Cardiac muscle cell (in vitro differentiated cells and primary cell): ENCODE measurements at places on chromosomes 4 and X. TPM values are rescaled to one million over a fixed set of nuclear protein-coding genes. Genes with fewer than 3 reads are reported as not detected.
A peak's percentile ranks its signal among the peaks of the same experiment; 100 is the strongest.

Gene BEND4
- 1.6 and 2.7 TPM in 2 replicates for total RNA-seq

Gene CTAG1A
- not detected in 2 replicates for total RNA-seq

Gene GAGE1
- not detected in 2 replicates for total RNA-seq

GRCh38 chr4:185721190-185722028, 90.6 kb downstream of the SORBS2 start:
- peaks cover 10% of the 10 kb centered on the region for H3K36me3 ChIP-seq
- DNase-seq = peak; percentile 48
- H3K27me3 ChIP-seq = no peaks in the 10 kb centered on the region

DNA sequence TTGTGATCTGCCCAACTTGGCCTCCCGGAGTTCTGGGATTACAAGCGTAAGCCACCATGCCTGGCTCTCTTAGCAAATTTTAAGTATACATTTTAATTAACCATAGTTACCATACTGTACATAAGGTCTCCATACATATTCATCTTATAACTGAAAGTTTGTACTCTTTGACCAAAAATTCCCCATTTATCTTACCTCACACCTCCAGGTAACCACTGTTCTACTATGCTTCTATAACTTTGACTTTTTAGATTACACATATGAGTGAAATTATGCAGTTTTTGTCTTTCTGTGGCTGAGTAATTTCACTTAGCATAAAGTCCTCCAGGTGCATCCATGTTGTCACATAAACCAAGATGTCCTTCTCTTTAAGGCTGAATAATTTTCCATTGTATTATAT, 17.4 kb downstream of the C4orf51 start:
- no peak overlapping the region for H3K27ac ChIP-seq
- H3K4me1 ChIP-seq = no peaks in the 10 kb centered on the region

- H3K27me3 ChIP-seq = no peaks in the 10 kb centered on the region
- peak overlapping the region; percentile 38 for H3K27ac ChIP-seq
- no peaks in the 10 kb centered on the region for H3K4me1 ChIP-seq
- peaks cover 33% of the 10 kb centered on the region for H3K36me3 ChIP-seq
These were observed 39.8 kb upstream of the NAP1L5 start for GRCh38 chr4:88737307-88737941.

DNA sequence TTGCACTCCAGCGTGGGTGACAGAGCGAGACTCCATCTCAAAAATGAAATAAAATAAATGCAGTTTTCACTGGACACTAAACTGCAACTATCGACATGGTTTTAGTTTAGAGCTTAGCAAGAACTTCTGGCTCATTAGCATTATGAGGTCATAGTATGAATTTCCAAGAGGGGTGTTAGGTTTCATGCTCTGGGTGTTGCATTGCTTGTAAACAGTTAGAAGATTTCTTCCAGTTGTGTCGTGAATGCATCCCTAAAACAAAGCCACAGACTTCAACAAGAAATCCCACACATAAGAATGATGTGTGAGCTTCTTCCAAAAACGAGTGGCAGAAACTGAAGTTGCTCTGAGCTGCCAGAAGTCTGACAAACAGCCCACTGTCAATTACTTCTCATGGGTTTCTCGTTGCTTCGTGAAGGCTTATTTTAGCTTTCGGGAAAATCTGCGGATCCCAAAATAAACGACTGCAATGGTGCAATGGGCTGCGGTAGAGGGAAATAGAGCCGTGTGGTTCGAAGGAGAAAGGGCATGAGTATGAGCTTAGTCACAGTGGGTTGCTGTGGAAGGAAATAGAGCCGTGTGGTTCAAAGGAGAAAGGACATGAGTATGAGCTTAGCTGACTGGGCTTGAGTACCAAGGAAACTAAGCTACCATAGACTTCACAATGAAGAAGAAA, 354.9 kb downstream of the DHRSX start:
- no peaks in the 10 kb centered on the region for H3K36me3 ChIP-seq
- no peaks in the 10 kb centered on the region for H3K27me3 ChIP-seq
- H3K4me1 ChIP-seq = no peaks in the 10 kb centered on the region
- DNase-seq = no peak

DNA sequence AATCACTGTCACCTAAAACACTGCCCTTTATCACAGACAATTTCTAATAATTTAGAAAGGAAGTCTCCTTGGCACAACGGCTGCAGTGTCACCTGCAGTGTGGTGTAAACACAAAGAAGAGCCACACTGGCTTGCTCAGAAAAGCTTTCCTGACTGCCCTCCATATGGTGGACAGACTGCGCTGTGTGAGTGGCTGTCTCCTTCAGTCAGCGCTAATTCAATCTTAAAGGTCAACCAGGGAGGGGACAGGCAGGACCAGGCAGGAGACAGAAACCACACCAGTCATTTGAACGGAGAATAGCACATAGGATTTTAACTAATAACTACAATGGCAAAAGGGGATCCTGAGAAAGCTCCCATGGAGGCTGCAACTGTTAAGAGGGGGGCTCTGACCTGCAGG, 132.1 kb downstream of the NSUN7 start:
- H3K36me3 ChIP-seq = no peaks in the 10 kb centered on the region
- no peak overlapping the region for H3K27ac ChIP-seq
- no peak for DNase-seq
- peaks cover 3% of the 10 kb centered on the region for H3K4me1 ChIP-seq

GRCh38 chrX:23797371-23798128, 14.6 kb downstream of the SAT1 start:
- H3K4me3 ChIP-seq = no peak overlapping the region
- H3K27me3 ChIP-seq = no peaks in the 10 kb centered on the region
- no peaks in the 10 kb centered on the region for H3K36me3 ChIP-seq
- no peak for DNase-seq
- no peak overlapping the region for H3K27ac ChIP-seq

DNA sequence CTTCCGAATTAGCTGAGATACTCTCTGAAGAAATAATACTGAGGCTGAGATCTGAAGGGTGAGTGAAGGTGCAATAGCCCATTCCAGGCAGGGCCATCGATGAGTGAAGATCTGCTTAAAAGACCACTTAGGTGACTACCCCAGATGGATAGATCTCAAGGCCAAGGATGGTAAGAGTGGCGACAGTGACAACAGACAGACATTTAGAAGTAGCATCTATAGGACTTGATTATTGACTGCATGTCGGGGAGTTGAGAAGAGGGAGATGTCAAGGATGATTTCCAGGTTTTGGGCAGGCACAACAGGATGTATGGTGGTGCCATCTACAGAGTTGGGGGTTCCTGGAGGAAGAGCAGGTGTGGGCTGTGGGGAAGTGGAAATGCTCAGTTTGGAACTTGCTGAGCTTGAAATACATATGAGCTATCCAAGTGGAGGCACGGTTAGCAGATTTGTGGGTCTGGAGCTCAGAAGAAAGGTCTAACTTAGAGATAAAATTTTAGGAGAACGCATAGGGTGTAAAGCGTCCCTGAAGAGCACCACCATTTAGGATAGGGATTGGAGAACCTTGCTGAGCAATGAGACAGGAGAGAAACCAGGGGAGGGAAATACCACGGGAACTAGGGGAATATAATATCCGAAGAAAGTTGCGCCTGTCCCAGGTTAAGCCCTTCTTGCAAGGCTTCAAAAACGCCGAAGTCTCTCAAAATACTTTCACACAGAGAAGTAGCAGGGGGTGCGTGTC, 688 bp downstream of the UFSP2 start:
- peak overlapping the region; percentile 98 for H3K27ac ChIP-seq
- H3K4me1 ChIP-seq = peaks cover 7% of the 10 kb centered on the region
- H3K4me3 ChIP-seq = peak overlapping the region; percentile 76

DNA sequence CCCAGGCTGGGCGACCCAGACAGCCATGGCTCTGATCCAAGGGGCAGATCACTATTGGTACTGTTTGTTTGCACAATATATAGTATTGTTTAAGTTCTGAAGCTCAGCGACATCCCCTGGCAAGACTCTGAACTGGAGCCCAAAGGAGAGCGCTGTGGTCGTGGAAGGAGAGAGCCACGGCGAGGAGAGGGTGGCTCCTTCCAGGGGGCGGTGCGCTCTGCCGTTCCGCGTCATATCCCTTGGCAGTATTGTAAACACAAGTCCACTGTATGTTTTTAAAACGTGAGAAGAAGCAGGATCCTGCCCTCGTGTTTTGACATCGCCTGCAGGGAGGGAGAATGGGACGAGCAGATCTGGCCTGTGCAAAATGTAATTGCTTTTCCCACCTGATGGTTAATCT, 185.5 kb downstream of the RAB28 start:
- H3K36me3 ChIP-seq = no peaks in the 10 kb centered on the region
- H3K27ac ChIP-seq = no peak overlapping the region
- H3K27me3 ChIP-seq = no peaks in the 10 kb centered on the region
- H3K4me3 ChIP-seq = no peak overlapping the region
- DNase-seq = no peak

DNA sequence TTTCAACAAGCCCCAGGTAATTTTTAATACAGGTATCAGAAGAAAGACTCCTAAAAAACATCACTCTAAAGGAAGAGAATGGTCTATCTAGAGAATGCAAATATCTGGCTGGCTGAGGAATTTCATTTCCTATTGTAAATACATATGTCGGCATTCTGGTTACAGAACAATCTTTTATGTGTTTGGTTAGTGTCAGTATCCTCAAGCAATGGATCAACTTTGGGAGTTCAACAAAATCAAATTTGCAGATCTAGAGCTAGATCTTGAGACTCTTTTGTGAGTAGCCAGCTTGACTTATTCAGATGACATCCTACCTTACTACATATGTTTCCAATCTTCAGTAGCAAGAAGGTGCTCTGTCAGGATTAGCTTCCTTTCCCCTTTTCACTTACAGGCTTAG, 145.1 kb downstream of the BTC start:
- H3K4me3 ChIP-seq = no peak overlapping the region
- no peaks in the 10 kb centered on the region for H3K27me3 ChIP-seq
- H3K4me1 ChIP-seq = no peaks in the 10 kb centered on the region

DNA sequence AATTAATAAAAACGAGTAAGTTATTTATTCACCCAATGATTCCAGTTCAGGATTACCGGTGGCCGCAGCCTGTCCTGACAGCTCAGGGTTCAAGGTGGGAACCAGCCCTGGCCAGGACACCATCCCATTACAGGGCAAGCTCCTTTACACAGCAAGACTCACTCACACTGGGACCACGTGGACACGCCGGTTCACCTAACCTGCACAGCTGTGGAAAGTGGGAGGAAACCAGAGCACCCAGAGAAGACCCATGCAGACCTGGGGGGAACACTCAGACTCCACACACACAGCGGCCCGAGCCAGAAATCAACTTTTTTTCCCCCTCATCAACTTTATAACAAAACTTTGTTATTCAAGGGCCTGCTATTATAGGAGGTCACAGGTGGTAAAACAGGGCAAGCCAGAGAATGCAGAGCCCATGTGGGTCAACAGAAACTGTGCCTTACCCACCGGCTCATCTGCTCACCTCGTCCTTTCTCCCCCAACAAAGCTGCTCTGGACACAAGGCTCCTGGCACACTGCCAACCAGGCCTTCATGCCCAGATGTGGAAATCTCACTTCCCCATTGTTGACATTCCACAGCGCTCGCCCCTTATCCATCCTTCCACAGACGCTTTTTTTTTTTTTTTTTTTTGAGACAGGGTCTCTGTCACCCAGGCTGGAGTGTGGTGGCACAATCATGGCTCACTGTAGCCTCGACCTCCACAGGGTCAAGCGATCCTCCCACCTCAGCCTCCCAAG, 8.0 kb upstream of the ODAPH start:
- no peaks in the 10 kb centered on the region for H3K36me3 ChIP-seq
- no peaks in the 10 kb centered on the region for H3K27me3 ChIP-seq
- peak; percentile 82 for DNase-seq

- peak overlapping the region; percentile 19 for H3K27ac ChIP-seq
- H3K27me3 ChIP-seq = no peaks in the 10 kb centered on the region
- no peak overlapping the region for H3K4me3 ChIP-seq
- no peaks in the 10 kb centered on the region for H3K36me3 ChIP-seq
- no peak for DNase-seq
- H3K4me1 ChIP-seq = peaks cover 4% of the 10 kb centered on the region
These were observed 73.8 kb downstream of the FBXW7 start for GRCh38 chr4:152462047-152462446.

DNA sequence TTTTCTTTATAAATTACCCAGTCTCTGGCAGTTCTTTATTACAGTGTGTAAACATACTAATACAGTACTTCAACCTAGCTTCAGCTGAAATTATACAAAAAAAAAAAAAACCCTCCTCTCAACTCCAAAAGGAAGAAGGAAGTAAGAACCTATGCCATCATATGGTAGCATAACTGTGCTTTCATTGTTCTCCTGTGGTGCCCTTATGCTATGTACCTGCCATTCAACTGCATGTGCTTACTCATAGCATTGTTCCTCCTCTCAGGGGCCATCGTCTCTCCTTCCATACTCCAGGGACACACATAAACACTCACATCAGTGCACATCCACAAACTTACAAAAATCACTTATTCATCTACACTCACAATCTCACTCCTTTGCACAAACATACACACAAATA, 470.1 kb upstream of the HS3ST1 start:
- no peaks in the 10 kb centered on the region for H3K36me3 ChIP-seq
- H3K4me3 ChIP-seq = no peak overlapping the region
- no peaks in the 10 kb centered on the region for H3K4me1 ChIP-seq
- no peaks in the 10 kb centered on the region for H3K27me3 ChIP-seq

DNA sequence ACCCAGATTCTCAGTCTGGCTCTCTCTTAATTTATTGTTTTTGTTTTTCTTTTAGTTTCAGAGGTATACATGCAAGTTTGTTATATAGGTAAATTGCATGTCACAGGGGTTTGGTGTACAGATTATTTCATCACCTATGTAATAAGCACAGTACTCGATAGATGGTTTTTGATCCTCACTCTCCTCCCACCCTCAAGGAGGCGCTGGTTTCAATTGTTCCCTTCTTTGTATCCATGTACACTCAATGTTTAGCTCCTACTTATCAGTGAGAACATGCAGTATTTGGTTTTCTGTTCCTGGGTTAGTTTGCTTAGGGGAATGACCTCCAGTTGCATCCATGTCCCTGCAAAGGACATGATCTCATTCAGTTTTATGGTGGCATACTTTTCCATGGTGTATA, 198.4 kb downstream of the STK32B start:
- no peaks in the 10 kb centered on the region for H3K27me3 ChIP-seq
- H3K4me3 ChIP-seq = no peak overlapping the region
- H3K36me3 ChIP-seq = no peaks in the 10 kb centered on the region
- DNase-seq = no peak

DNA sequence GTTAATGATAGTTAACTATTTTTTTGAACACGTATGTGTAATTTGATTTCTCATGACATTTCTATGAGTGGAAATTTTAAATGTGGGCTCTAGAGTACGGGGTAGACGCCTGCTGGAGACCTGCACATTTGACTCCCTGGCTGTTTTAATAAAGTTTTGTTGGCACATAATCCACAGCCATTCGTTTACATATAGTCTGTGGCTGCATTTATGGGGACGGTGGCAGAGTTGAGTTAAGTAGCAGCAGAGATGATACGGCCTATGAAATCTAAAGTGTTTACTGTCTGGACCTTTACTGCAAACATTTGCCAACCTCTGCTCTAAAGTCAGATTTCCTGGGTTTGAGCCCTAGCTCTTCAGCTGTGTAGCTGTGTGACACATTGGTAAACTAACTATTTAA, 118.8 kb downstream of the CHRNA9 start:
- no peaks in the 10 kb centered on the region for H3K4me1 ChIP-seq
- H3K27ac ChIP-seq = no peak overlapping the region
- no peaks in the 10 kb centered on the region for H3K36me3 ChIP-seq
- H3K27me3 ChIP-seq = no peaks in the 10 kb centered on the region

DNA sequence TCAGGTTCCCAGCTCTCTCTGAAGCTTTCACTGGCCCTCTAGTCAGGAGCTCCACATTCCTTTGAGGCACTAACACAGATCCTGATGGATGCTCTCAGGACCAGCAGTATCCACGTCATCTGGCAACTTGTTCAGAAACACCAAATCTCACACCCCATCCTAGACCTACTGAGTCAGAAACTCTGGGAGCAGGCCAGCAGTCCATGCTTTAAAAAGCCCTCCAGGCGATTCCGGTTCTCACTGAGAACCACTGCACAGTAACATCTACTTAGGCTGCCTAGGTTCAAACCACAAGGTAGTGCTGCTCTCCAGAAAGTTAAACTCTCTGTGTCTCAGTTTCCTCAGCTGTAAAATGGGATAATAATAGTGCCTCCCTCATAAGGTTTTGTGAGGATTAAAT, 55.3 kb downstream of the CCDC158 start:
- no peak overlapping the region for H3K4me3 ChIP-seq
- H3K27ac ChIP-seq = no peak overlapping the region
- DNase-seq = no peak
